Right ventricle myocardium inferior (tissue), 1 donor: ENCODE measurements at places on chromosomes 2 and 18.

DNA sequence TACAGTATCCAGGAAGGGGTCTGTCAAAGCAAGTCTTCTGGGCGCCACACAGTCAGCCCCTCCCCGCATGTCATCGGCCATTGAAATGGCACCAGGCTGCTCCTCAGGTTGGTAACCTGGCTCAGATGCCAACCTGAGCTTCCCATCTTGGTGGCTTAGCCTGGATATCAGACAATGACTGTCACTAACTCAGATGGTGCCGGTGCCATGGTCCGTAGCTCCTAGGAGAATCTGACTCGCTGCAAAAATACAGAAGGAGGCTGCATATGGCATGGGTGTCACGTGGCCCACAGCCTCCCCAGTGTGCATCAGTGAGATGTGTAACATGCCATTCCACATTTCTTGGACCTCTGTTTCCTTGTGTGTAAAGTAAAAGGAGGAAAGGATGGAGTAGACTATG, 3.2 kb downstream of the NOSTRIN start:
- DNase-seq, result no peak

- DNase-seq, result no peak
These were observed 106.4 kb downstream of the MBD2 start for GRCh38 chr18:54117853-54118773.

DNA sequence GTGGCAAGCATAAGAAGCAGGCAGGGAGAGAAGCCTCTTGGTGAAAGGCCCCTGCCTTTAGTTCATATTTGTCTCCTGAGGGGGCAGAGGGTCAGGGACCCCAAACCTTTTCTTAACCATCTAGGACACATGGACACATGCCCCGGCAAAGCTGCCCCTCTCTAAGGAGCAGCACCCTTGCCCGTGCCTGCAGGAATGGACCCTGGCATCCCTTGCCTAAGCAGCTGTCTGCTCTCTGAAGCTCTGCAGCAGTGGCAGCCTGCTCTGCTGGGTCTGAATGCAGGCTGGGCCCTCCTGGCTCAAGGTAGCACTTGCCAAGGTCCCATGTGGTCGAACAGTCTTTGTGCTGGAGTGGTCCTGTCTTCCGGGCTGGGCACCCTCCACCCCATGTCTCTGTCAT, 174.4 kb downstream of the CELF4 start:
- peak; percentile 63 for DNase-seq

GRCh38 chr18:32200766-32201165, 10.9 kb downstream of the MEP1B start:
- no peak for DNase-seq

- DNase-seq, result no peak
These were observed 97.0 kb downstream of the RNF144A start for GRCh38 chr2:7014174-7014640.

DNA sequence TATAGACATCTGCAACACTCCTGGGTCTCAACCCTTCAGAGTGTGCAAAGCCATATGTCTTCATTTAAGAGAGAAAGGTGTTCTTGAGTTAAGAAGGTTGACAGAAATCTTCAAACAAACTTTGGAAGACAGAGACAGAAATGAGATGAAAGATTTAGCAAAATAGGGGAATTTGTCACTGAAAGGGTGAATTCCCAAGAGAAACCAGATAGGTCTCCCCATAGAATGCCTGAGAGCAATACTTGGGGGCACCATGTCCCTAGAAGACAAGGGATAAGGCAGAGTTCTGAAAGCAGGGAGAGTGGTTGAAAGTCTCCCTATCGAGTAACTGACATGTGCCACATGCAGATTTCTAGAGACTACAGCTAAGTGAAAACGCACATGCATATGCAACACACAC, 50.0 kb downstream of the AP1S3 start:
- DNase-seq, result no peak
